DMS53 (cell line): ENCODE measurements at places on chromosomes 2 and 18.

DNA sequence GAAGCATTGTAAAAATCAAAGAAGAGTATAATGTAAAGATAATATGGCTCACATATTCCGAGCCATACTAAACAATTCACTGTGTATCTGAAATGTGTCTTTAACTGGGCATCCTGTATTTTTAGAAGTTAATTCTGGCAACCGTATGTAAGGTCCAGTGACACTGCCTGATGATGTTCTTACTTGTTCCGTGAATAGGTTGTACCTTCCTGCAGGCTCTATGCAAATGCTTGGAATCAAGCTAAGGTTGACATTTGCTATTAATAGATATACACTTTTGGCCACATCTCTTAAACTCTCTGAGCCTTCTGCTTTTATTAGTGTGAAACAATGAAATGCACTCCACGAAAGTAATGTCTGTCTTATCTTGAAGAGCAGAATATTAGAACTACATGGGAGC, 534.6 kb downstream of the CCDC85A start:
- DNase-seq, result no peak

- no peak for DNase-seq
Measured at GRCh38 chr2:20349513-20349921, 1.1 kb downstream of the PUM2 start.

- DNase-seq, result no peak
Measured at GRCh38 chr18:75500545-75500944, 73.0 kb upstream of the SMIM21 start.

DNA sequence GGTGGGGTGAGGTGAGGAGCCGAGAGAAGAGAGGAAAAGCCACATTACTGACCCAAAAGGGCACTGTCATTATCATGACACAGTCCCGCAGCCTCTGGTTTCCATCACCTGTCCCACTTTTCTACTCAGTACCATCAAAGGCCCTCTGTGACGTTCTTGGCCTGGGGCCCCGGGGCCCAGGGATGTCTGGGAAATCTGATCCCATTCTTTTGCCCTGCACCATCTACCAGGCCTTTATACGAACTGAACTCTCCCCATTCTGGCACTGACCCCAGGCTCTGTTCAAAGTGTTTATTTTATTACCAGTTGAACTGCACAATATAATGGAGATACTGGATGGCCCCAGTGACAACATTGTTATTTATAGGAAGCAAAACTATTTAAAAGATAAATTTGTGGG, 89.1 kb downstream of the COL6A3 start:
- peak; percentile 63 for DNase-seq

DNA sequence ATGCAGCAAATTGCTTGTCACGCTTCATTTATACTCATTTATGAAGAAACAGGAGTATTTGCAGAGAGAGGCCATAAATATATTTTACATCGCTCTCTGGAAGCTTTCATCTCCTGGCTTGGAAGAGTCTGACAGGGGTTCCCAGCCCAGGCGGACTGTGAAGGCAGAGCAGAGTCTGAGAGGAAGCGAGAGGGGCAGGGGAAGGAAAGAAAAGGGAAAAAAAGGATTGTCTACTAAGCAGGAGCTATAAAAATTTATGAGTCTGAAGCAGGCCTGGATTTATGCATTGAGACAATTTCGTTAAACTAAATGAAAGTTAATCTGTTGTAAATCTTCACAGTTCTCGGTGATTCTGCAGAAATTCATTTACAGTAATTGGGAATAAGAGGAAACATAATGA, 143.9 kb upstream of the GYPC start:
- no peak for DNase-seq

- no peak for DNase-seq
Measured at GRCh38 chr18:36734596-36734995, 94.2 kb downstream of the TPGS2 start.

GRCh38 chr2:195575016-195575415, 82.0 kb upstream of the SLC39A10 start:
- DNase-seq, result no peak

DNA sequence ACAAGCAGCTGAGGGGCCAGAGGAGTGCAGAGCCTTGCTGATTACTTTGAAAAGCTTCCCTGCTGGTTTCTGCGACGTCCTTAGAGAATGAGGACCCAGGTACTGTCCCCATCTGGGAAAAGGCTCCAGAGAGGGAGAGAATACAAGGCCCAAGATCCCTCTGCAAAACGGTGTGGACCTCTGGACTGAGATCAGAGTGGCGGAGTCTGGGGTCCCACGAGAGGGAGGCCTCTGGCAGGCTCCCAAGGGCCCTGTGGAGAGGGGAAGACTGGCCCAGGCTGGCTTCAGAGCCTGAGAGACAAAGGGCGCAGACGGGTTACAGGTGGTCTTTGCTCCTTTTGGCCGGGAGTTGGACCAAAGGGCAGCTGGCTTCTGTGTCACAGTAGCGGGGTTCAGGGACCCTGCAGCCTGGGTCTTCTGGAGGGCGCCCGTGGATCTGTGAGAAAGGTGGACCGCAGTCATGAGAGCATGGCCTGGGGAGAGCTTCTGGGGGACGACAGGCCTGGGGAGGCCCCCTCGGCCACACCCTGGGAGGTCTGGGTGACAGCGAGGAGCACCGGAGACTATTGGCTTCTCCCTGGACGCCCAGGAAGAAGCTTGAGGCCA, 805 bp downstream of the SNORC start:
- DNase-seq, result no peak

DNA sequence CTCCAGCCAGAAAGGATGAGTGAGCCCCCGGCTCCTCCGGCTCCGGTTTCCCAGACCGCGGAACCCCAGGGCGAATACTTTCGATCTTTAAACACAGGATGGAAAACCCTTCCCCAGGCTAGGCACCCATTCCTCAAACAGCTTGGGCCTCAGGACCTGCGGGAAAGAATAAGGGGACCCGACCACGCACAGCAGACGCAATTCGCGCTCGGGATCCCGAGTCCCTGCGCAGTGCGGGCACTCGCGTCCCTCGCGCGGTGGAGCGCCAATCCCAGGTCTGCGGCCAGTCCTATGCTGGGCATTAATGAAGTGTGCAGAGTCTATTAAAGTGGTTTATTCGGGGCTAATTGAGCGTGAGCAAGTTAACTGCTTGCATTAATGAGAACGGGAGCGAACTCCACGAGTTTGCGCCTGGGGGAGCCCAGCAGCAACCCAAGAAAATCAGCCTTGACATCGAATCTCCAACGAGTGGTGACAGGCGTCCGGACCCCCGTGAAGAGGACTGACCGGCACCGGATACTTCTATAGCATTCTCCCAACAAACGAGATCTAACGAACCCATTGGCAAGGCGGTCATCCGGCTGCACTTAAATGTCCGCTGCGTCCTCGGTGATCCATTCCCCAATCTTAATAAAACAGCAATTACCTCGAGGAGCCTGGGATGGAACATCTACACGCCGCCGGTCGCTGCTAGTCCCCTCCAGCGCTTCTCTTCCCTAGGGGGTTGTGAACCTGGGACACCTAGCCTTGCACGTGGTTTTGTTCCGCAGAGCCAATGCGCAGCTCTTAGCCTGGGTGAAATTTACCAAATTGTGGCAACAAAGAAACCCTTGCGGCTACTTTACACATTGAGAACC, 1.6 kb downstream of the OSR1 start:
- no peak for DNase-seq

GRCh38 chr2:20728114-20728758, 61.3 kb downstream of the GDF7 start:
- DNase-seq, result no peak

- no peak for DNase-seq
Measured at GRCh38 chr2:84641021-84641420, 124.7 kb downstream of the DNAH6 start.

GRCh38 chr2:20438334-20439192, 8.3 kb upstream of the RHOB start:
- peak; percentile 92 for DNase-seq

DNA sequence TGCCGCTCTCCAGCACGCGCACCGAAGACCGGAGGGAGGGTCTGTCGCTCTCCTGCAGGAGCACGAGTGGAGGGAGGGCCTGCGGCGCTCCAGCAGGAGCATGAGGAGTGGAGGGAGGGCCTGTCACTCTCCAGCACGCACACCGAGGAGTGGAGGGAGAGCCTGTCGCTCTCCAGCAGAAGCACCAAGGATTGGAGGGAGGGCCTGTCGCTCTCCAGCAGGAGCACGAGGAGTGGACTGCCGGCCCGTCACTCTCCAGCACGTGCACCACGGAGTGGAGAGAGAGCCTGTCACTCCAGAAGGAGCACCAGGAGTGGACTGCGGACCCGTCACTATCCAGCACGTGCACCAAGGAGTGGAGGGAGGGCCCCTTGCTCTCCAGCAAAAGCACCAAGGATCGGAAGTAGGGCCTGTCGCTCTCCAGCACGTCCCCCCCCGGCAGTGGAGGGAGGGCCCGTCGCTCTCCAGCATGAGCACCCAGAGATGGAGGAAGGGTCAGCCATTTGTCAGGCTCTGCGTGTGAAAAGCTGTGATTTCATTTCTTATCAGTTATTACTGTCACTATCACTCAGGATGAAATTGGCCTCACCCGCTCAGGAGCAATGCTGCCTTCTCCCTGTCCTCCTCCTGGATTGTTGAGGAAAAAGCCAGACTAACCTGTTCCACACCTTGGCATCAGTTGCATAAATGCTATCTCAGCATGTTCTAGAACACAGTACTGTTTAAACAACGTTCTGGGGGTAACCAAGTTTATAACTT, 35.9 kb downstream of the ADI1 start:
- DNase-seq, result peak; percentile 99

- no peak for DNase-seq
Measured at GRCh38 chr18:28183418-28184078, 6.6 kb upstream of the CDH2 start.

DNA sequence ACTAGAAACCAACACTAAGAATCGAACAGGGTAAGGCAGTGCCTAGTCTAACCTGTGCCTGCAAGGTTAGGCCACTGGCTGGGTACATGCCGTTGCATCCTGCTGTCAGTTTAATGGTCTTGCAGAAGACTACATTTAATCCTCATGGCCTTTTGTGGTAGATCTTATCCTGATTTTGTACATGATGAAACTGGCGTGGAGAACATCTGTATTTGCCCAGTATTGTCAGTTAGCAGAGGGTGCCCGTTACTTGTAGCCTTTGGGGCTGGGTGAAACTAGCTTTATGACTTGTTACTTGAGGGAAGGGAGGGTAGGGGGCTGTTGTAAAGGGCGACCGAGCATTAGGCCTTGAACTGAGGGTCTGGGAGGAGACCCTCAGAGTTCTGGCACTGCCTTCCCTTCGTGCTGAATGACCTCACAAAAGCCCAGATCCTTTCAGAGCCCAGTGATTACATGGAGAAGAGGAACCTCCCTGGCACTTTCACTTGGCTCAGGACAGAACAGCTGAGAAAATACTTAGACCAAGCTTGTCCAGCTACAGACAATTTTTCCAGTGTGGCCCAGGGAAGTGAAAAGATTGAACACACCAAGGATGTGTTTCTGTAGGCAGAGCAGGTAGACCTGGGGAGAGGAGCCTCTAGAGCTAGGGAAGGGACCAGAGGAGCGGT, 19.5 kb downstream of the SLC20A1 start:
- no peak for DNase-seq

GRCh38 chr2:17821080-17821479, 4.8 kb downstream of the MSGN1 start:
- DNase-seq, result no peak

DNA sequence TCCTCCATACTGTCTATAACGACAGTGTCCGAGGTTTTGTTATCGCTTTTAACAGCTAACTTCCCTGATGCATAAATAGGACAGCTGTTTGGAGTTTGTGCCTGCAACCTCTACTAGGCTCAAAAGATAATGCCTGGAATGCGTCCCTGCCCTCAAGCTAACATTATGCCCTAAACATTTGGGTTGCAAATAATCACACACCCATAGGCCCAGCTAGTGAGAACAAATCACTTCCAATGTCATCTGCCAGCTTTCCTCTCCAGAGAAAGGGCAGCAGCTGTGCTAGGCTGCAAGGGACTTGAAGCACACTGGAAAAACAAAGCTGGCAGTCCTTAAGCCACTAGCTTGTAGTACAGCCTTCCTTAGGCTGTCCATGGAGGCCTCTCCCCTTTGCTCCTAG, 201.8 kb upstream of the LYPD1 start:
- no peak for DNase-seq

GRCh38 chr18:11052800-11053199, 96.6 kb downstream of the PIEZO2 start:
- DNase-seq, result peak; percentile 84

GRCh38 chr2:233350708-233351107, 3.6 kb upstream of the DGKD start:
- DNase-seq, result peak; percentile 91

- no peak for DNase-seq
Measured at GRCh38 chr2:39492716-39493115, 55.6 kb upstream of the MAP4K3 start.

- DNase-seq, result peak; percentile 89
Measured at GRCh38 chr2:53583583-53583982, 184.0 kb upstream of the CHAC2 start.

GRCh38 chr2:181255651-181256050, 201.5 kb upstream of the ITGA4 start:
- no peak for DNase-seq

DNA sequence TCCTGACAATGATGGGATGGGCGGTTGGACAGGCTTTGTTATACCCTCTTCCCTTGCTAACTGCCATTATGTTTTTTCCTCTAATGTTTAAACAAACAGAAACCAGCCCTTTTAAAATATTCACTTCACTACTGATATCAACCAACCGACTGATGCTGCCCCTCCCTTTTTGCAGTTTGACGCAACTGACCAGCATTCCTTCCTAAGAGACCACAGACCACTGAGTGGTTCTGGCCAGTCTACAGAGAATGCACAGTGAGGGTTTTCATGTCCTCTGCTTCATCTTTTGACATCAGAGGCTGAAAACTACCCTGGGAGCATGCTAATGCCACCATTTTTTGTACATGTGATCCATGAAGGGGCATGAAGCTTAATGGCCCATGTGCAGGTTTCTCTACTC, 85.3 kb downstream of the CYP26B1 start:
- no peak for DNase-seq

DNA sequence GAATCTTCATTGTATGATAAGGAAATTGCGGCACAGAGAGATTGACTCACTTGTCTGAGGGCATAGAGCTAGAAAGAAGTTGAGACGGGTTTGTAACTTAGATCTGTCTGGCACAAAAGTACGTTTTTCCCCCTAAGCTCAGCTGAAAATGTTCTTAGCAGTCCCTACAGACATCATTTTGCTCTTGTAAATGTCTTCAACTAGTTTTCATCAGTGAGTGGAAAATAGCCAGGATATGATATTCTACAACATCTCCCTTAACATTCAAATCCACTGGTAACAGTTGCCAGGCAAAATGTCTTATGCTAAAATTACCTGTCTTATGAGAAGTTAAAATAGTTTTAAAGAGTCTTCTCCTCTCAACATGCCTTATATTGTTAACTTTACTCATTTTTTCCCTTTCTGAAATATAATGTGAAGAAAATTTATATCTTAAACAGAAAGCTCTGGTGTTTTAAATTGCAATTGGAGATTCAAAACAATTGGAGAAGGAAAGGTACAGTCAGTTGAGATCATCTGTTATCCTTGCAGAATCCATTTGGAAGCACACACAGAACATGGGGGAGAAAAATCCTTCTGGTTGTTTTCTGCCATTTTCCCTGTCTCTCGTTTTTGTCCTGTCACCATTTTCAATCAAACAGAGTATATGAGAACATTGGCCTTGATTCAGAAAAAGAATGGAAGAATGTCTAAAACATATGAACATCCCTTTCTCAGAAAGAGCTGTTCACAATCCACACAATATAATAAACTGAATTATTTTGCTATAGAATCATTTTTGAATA, 255.0 kb downstream of the TRIB2 start:
- DNase-seq, result no peak
